Natural killer cell treated with Interleukin-12 subunit alpha and Interleukin-12 subunit beta and Interleukin-15 and Interleukin-18, amount 100 ng/mL, for 72 hours (primary cell): ENCODE measurements at places on chromosomes 3 and 15. TPM values are rescaled to one million over a fixed set of nuclear protein-coding genes. Genes with fewer than 3 reads are reported as not detected.

TRPM1 gene
- not detected for total RNA-seq

NUSAP1 gene
- 118 TPM for total RNA-seq

- DNase-seq = no peak
Measured at GRCh38 chr3:16913264-16913580, 28.5 kb downstream of the PLCL2 start.

DNA sequence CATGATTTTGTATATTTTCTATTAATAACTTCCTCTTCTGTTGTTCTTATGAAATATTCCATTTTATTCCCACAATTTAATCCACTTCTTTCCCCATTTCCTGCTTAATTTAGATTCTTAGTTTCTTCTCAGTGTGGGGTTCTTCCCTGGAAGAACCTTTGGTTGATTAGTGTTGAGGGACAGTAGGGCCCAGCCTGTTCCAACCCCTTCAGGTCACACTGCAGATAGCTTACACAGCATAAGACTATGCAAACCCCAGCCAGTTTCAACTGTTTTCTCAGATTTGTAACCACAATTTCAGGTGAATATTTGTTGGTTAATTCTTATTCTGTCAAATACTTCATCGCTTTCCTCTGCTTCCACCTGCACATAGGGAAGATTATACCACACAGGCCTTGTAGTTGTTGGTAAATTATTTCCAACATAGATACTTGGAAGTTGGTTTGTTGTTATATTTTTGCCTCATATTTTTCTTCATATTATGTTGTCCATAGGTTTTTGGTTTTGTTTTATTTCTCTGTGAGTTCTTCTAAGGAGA, 34.7 kb downstream of the AADACL2 start:
- DNase-seq = no peak

- DNase-seq = no peak
Measured at GRCh38 chr3:125156456-125156855, 56.1 kb downstream of the SLC12A8 start.

- DNase-seq = no peak
Measured at GRCh38 chr3:12178091-12178820, 19.5 kb upstream of the TIMP4 start.

NBEAL2 gene
- 255 TPM for total RNA-seq

SKOR1 gene
- total RNA-seq = 0.48 TPM

GRCh38 chr3:33202711-33203457, 15.7 kb downstream of the SUSD5 start:
- DNase-seq = no peak

CFAP92 gene
- not detected for total RNA-seq

DNA sequence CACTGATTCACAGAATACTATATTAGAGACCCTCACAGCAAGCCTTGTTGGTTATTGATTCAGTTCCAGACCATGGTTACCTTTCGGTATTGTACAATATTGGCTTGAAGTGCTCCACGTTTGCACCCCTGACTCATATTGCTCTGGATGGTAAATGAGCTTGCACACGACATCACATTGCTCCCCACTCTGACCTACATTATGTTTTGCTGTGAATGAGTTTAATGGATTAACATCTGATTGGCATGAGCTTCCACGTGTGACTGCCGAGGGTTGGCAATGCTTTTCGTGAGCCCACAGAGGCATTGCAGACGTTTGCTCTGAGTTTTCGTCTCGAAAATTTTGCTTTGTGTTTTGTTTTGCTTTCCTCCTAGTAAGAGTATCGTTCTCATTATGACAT, 225.8 kb upstream of the ICE2 start:
- DNase-seq = no peak

PIERCE2 gene
- not detected for total RNA-seq

DNA sequence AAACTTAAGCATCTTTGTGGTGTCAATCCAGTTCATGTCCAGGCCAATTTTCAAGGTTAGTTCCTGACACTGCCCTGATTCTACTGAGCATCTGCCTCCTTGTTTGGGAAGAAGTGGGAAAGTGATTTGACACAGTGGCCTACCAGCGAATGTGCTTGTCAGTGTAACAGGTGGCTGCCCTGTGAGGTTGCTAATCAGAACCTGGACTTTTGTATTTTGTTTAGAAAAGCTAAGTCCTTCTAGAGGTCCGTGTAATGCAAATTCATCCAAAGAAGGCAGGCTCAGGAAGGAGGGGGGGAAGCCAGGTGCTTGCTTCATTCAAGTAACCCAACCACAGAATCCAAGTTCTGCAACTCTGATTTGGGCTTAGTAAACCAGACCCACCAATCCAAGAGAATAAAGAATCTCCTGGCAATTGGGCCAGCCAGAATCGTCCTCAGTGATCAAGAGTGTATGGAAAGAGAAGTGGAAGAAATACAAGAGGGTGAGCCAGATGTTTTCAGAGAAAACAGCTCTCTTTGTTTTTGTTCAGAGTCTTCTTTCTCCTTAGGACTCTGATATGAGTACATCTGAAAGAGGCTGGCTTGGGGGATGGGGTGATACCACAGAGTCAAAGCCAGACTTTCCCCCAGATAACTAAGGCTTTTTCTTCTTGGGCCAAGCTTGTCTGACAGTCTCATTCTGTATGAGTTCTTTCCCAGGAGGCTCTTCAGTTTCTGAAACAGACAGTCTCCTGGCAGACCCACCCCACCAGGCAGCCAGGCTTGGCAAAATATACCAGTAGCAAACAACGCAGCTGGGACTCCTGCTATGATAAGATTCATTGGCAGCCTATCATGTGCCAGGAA, 508.9 kb upstream of the TBL1XR1 start:
- DNase-seq = no peak

DNA sequence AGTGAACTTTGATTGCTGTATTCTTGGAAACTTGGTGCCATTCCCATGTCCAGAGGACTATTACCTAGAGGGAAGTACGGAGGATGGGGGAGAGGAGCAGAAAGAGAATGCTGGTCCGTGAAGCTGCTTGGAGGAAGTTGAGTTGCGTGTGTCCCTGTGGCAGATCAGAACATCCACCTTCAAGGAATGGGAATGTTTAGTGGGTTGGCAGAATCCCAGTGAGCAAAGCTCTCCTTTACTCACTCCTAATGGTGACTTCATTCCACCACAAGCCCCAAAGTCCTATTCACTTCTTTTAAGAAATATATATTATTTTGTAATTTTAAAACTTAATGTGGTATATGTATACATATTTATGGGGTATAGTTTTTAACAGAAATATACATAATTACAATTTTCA, 247.8 kb upstream of the FEZF2 start:
- no peak for DNase-seq

C3orf85 gene
- not detected for total RNA-seq

GREM1 gene
- total RNA-seq = 0.03 TPM

GPR156 gene
- 0.12 TPM for total RNA-seq

DNA sequence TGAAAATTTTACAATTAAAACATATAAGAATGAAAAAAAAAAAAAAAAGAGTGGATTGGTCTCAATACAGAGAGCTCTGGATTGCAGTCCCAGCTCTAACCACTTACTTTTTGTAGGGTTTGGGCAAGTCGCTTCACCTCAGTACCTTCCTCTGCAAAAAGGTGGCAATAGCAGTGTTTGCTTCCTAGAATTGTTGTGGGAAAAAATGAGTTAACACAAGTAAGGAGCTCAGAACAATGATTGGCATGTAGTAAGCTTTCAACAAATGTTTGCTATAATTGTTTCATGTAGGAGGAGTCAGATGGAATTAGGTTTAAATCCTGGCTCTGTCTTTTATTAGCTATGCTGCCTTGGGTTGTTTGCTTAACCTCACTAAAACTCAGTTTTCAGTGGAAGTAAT, 425.2 kb upstream of the TBL1XR1 start:
- no peak for DNase-seq

- DNase-seq = no peak
Measured at GRCh38 chr3:141246224-141246957, 14.8 kb downstream of the PXYLP1 start.

GRCh38 chr3:119346076-119346496, 51.9 kb downstream of the ARHGAP31 start:
- no peak for DNase-seq

- no peak for DNase-seq
Measured at GRCh38 chr3:136703429-136703828, 48.7 kb downstream of the STAG1 start.

DNA sequence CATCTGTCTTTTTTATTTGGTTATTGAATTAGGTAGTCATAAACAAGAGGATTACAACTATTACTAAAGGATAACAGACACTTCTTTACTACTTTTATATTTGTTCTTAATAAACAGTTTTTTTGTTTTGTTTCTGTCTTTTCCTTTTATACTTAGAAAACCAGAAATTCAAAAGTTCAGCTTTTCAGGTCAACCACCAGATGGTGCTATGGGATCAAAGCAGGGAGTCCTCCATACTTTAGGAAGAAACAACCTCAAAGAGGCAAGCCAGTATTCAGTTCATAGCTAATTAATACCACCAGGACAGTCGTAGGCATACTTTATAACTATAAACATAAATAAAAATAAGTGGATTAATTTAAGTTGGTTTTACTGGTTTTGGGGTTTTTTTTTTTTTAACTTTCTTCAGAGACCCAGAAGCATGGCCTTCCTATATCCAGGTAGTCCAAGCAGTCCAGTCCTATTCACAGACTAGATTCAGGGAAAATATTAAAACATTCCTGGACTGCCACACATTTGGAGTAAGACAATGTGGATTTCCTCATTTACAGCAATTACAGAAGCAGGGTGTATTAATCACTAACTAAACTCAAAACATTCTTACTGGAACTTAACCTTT, 16.0 kb upstream of the EID1 start:
- peak; percentile 64 for DNase-seq

UROC1 gene
- total RNA-seq = not detected

GRCh38 chr15:40420793-40421192, 15.2 kb downstream of the IVD start:
- no peak for DNase-seq

- DNase-seq = peak; percentile 69
Measured at GRCh38 chr15:33700695-33701303, 267.5 kb upstream of the CHRM5 start.

CLEC3B gene
- not detected for total RNA-seq

- no peak for DNase-seq
Measured at GRCh38 chr3:172653004-172653572, 57.8 kb downstream of the NCEH1 start.

PPM1M gene
- total RNA-seq = 47.7 TPM

GRCh38 chr3:194135806-194136518, at the start of gene HES1:
HES1 (plus strand) TSS chr3:194136148; CDS start chr3:194136381, 233 bp downstream.
- DNase-seq = no peak

GRCh38 chr15:48017747-48018146, 103.0 kb upstream of the SLC24A5 start:
- DNase-seq = no peak

- no peak for DNase-seq
Measured at GRCh38 chr3:177516158-177517011, 319.1 kb upstream of the TBL1XR1 start.

CD200R1 gene
- 3.7 TPM for total RNA-seq

- no peak for DNase-seq
Measured at GRCh38 chr3:179735321-179735720, 82.5 kb downstream of the USP13 start.

- no peak for DNase-seq
Measured at GRCh38 chr3:120311863-120312794, 27.1 kb upstream of the GPR156 start.

DNA sequence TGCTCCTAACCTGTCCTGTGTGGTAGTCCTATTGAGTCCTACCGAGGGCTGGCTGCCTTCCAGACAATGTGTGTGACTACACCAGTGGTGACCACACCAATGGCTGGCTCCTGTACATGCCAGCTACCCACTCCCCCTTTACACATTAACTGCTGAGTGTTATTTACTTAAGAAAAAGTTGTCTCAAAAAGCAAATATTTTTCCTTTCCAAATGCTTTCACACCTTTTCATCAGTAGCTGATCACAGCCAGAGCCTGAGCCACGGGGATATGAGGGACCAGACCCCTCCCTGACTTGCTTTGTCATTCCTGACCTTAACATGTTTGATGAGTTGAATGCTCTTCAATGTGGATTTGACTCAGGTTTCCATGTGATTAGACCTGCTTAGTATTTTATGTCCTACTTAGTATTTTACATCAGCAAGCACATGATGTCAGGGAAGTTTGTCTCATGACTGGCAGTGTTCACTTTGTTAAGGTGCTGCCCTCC, 29.6 kb upstream of the GREM1 start:
- no peak for DNase-seq

DNA sequence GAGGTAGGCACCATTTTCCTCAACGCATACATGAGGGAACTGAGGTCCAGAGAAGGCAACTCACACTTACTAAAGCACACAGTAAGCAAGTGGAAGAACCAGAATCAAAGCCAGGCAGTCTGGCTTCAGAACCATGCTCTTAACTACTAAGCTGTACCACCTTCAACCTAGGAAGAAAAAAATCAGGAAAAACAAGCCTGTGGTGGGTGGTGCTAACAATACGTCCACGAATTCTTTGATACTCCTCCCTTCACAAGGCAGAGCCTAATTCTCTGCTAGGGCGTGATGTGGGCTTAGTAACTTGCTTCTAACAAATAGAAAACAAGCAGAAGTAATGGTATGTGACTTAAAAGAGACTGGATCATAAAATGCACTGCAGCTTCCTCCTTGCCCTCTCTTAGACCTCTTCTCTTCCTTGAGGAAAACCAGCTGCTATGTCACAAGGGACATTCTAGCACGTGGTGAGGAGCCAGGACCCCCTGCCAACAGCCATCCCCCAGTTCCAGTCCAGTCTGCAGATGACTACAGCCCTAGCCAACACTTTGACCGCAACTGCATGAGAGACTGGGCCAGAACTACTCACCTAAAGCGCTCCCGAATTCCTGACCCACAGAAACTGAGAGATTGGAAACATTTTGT, 36.9 kb downstream of the HACD2 start:
- no peak for DNase-seq

- no peak for DNase-seq
Measured at GRCh38 chr15:69164807-69165636, 4.6 kb downstream of the GLCE start.

GRCh38 chr3:133871368-133872090, 24.2 kb downstream of the RAB6B start:
- no peak for DNase-seq
